Keratinocyte (primary cell): ENCODE measurements at places on chromosomes 13 and 19.
A peak's percentile ranks its signal among the peaks of the same experiment; 100 is the strongest.

DNA sequence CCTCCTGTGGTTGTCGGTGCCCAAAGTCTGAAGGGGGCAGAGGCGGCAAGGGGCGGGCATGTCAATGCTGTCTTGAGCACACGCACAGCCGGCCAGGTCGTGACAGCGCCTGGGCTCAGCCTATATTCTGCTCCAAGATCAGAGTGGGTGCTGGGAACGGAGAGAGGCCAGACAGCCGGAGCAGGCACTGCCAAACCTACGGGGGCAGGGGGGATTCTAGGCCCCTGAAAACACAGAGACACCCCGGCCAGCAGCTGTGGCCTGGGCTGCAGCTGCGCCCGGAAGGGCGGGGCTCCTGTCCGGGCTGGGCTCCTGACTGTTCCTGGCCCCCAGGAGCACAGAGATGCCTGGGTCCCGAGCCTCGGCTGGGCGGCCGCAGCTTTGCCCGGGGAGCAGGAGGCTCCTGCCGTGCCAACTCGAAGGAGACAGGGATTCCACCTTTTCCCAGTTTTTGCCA is 2662.9 kb upstream of the PCDH20 start:
- DNase-seq: no peak

DNA sequence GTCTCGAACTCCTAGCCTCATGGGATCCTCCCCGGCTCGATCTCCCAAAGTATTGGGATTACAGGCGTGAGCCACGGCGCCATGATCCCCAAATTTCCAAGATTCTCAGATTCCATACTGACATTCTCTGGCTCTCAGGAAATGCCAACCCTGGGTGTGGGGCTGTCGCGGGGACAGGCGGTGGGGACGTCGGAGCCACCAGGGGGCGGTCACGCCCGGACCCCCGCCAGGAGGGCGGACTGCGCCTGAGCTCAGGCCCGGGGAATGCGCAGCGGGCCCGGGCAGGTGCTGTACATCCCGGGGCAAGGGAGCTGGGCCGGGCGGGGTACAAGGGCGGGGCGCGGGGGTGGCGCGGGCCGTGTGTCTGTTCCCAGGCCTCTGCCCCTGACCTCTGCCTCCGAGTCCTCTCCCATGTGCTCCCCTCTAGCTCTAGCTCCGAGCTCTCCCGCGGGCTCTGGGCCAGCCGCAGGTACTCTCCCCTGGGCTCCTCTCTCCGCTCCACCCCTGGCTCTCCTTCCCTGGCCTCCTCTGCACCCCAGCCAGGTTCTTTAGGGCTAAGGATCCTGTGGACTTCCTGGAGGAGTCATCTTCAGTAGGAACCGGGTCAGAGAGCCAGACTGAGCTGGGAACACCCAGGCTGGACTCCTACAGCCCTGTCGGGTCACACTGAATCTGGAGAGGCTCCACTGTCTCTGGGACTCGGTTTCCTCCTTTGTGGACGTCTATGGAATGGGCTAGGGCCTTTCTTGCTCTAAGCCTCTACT is 2.4 kb downstream of the PPP1R13L start:
- DNase-seq: peak; percentile 63

GRCh38 chr13:95385798-95386197 is 84.5 kb upstream of the ABCC4 start:
- DNase-seq: no peak

DNA sequence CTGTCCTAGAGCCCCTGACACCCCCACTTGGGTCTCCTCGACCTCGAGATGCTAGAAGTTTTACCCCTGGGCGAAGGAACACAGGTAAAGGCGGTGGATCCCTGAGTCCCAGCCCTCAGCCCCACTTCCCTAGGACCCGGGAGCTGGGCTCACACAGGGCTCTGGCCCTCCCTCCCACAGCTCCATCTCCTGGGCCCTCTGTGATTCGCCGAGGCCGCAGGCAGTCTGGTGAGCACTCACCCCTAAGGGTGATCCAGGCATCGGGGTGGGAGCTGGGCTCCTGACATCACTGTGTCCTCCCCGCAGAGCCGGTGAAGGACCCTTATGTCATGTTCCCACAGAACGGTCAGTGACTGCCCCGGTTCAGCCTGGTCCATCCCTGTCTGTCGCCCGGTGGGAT is 8.3 kb downstream of the PLEKHG2 start:
- DNase-seq: no peak

- DNase-seq: no peak
These were observed 145.6 kb downstream of the SHISA2 start for GRCh38 chr13:25906191-25906661.

DNA sequence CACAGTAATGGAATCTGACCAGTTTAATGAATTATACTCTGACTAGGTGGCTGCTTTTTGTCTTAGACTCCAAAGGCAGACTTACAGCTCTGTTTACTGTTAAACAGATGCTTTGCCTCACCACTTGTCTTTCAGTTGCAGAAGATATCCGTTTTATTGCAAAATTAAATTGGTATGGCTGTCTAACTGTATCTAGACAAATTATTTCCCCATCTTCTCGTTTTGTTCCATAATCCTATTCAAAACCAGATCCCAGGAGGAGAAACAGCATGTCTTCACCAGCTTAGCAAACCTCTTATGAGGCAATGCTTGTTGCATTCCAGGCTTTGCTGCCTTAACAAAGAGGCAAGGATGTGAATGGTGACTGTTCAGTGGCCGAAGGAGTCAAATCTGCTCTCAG is 215.6 kb downstream of the TDRD3 start:
- no peak for DNase-seq

DNA sequence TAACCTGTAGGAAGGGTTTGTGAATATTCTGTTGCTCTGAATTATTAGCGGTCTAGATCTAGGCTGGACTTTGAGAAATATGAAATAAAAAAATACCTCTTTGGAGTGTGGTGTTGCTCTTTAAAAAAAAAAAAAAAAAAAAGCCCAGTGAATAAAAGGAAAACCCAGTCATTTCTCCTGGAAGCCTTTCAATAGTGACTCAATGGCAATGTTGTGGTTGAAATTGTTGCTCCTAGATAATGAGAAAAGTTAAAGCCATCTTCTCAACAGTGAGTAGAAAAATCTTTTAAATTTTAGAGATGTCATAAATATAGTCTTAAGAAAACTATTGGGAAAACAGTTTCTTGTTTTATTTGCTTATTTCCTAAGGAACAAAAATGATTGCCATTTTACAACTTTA is 135.3 kb downstream of the RFC3 start:
- DNase-seq: no peak

DNA sequence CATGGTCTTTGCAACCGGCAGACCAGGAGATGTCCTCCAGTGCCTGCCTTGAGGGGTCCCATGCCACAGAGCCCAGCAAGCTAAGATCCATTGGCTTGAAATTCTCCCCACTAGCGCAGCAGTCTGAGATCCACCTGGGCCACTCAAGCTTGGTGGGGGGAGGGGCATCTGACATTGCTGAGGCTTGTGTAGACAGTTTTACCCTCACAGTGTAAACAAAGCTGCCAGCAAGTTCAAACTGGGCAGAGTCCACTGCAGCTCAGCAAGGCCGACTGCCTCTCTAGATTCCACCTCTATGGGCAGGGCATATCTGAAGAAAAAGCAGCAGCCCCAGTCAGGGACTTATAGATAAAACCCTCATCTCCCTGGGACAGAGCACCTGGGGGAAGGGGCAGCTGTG is 32.0 kb upstream of the ITM2B start:
- no peak for DNase-seq

DNA sequence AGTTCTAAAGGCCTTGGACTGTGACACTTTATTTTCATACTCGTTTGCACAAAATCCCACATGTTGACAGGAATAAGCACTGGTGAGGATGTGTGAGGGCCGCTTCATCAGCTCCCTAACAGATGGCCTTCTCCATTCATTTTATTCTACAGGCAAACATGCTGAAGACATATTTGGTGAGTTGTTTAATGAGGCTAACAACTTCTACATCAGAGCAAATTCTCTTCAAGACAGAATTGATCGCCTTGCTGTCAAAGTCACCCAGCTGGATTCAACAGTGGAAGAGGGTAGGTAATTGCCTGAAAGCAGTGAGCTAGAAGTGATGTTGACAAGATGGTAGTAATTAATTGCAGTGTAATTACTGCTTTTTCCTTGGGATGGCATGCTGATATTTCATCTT is 95.7 kb downstream of the GPR12 start:
- DNase-seq: no peak

DNA sequence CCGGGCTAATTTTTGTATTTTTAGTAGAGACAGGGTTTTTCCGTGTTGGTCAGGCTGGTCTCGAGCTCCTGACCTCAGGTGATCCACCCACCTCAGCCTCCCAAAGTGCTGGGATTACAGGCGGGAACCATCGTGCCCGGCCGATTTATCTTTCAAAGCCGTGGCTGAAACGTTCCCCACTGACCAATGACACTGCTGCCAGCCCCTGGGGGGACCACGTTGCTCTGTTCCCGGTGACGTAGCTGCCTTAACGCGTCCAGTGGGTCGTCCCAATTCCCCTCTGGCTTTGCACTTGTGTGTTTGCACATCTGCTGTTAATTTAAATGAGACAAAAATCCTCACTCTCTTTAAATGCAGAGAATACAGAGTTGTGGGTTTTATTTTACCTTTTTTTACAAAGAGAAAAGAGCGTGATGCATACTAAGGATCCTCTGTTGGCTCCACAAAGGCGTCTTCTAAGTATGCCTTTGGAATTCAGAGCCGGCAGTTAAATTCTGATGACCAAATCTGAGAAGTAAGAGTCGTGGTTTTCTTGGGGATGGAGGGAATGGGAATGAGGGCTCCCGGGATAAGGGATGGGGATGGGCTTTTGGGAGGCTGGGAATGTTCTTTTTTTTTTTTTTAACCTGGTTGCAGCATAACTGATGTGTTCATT is 18.6 kb upstream of the LMTK3 start:
- DNase-seq: no peak

DNA sequence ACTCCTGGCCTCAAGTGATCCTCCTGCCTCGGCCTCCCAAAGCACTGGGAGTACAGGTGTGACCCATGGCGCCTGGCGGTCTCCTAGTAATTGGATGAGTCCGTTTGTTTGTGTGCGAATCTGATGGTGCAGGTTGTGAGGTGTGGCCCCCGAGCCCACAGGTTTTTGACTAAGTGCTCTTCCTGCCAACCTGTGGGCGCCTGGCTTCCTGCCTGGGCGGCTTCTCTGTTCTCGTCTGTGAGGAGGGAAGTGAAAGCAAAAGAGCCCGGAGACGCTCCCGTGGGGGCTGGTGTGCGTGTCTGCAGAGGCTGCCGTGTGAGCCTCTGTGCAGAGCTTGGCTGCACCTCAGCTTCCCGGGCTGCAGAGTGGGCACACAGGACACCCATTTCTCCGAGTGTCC is 10.0 kb downstream of the ARHGAP45 start:
- DNase-seq: no peak

GRCh38 chr13:43983373-43983772 is 103.7 kb downstream of the LACC1 start:
- no peak for DNase-seq

DNA sequence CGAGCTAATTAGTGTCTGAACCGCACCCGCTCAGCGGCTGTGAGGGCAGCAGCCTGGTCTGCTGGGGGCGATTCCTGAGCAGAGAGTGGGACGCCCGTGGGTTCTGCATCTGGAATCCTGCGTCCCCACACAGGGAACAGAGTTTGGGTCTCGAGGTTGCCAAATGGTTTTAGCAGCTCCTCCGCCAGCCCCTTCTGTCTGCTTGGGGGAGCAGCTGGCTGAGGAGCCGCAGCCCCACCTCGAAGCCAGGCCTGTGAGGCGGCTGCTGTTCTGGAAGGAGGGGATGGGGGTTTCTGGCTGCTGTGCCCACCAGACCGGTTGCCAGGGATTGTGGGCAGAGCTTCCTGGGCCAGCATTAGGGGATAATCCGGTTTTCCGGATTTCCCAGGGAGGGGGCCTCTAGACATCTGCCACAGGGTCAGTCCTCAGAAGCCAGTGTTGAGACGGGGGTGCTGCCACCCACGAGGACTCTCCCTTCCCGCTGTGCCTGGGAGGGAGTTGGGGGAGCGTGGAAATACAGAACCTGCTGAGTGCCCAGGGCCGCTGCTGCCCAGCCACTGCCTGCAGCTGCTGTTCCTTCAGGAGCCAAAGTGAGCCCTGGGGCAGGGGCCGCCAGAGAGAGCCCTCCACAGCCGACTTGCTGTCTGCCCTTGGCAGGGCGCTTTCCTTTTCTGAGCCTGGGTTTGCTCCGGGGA is 2.0 kb downstream of the CDC34 start:
- DNase-seq: no peak
